HFF-Myc (cell line): ENCODE measurements at places on chromosomes 4 and X.
A peak's percentile ranks its signal among the peaks of the same experiment; 100 is the strongest.

DNA sequence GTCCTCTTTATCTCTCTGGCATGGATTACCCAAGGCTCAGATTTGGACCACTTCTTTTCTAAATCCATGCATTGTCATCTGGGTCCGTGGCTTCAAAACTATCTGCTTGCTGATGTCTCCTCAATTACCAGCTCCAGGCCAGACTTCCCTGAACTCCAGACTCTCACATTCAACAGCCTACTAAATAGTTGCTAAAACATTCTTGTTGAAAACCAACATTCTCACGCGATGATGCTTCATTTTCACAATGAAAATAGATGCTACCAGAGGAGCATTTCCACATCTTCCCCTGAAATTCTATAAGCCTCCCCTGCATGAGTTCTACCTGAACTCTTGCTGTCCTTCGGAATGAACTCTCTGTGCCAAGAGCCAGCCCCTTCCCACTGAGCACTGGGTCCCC lies 5.2 kb upstream of the TLR6 start:
- DNase-seq, result no peak

GRCh38 chrX:149497626-149498025 lies 7.5 kb downstream of the IDS start:
- DNase-seq, result no peak

DNA sequence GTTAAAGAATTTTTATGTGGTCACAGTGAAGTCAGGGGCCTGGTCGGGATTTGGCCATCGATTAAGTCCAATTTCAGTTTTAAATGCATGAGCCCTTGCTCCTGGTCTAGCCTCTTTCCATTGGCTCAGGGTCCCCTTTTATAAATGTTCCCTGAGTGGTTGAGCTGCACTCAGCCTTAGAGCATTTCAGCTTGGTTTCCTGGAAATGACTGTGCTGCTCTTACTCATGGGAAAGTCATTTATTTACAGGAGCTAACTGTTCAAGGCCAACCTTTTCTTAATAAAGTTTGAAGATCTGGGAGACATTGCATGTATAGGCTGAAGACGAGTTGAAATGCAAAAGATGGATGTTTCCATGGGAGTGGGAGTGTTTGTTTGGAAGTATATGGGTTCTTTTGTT lies 98.8 kb upstream of the CLNK start:
- peak; percentile 10 for DNase-seq

- no peak for DNase-seq
These were observed 240.5 kb upstream of the HS3ST1 start for GRCh38 chr4:11669156-11669555.

GRCh38 chrX:140172401-140172800 lies 207.1 kb upstream of the CXorf66 start:
- no peak for DNase-seq

GRCh38 chr4:41882625-41883347 lies 52.4 kb upstream of the TMEM33 start:
- no peak for DNase-seq

GRCh38 chrX:147228153-147228552 lies 413.6 kb upstream of the CXorf51A start:
- DNase-seq, result no peak

GRCh38 chr4:148420397-148420796 lies 21.8 kb downstream of the NR3C2 start:
- no peak for DNase-seq

DNA sequence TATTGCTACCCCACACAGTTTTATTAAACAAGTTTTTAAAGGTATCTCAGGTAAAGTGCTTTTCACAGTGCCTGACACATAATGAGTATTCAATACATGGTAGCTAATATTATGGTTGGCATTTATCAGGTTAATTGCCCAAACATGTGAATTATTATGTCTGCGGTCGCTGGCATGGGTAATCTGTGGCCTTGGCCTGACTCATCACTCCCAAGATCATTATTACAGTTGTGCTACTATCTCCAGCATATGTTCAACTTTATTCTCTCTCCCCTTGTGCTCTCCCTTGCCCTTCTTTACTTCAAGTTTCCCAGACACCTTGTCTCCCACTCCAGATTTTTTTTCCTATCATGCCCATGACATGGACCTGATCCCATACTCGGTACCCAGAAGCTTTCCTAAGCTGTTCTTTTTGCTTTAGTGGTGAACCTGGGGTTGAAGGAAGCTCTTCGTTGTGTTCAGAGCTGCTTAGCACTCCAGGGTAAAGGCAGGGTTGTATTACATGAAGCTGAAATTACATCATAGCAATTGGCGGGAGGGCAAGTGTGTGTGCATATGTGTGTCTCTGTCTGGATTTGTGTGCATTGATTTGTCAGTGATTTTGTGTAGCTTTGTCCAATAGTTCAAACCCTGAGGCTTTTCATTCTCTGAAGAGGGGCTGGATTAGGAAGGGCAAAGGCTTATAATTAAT lies 176.5 kb upstream of the NRK start:
- no peak for DNase-seq

GRCh38 chr4:99800332-99801004 lies 16.2 kb upstream of the DAPP1 start:
- no peak for DNase-seq

DNA sequence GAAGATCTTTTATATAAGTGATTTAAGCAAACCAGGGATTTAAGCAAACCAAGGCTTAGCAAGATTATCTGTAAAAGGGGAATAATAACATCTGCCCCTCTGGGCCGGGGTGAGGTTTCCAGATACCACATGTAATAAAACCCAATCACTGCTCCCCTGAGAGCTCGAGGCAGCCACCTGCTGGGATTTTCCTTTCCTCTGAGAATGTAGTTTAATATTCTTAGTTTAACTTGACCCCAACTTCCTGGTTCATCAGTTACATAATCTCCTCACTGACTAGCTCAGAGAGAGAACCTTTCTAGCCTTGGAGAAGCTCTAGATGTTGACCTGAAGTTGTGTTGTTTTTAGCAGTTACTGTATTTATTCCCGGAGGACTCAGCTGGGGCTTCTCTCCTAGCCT lies 322.4 kb downstream of the ARHGAP10 start:
- peak; percentile 10 for DNase-seq
